ENCODE measurements at places on chromosomes 2 and 18. TPM values are rescaled to one million over a fixed set of nuclear protein-coding genes. Genes with fewer than 3 reads are reported as not detected.

Gene ANKRD62
- 0.27 TPM for total RNA-seq

Gene FLACC1
- total RNA-seq = 6.8 TPM

- no peak for DNase-seq
Observed at GRCh38 chr2:163644238-163644637, 91.6 kb downstream of the FIGN start.

- DNase-seq = no peak
Observed at GRCh38 chr2:84459944-84460429, 907 bp upstream of the SUCLG1 start.

GRCh38 chr18:7577706-7578105, 10.6 kb downstream of the PTPRM start:
- DNase-seq = no peak

DNA sequence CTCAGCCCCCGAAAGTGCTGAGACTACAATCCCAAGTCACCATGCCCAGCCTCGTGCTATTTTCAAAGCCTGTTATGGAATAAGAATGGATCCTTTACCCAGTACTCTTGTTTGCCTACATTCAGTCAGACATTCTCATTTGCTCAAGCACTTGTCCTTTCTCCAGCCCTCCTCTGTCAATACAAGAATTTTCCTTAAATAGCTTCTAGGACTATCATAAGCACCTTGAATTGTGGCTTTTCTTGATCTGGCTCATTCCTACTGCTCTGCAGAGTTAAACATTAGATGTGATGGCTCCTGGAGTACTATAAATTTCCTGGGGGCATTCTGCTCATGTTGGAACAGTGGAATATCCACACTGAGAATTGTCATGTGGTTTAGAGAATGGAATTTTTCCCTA, 506.1 kb downstream of the ARHGAP15 start:
- no peak for DNase-seq

- DNase-seq = no peak
Observed at GRCh38 chr2:56287974-56288373, 104.2 kb downstream of the CCDC85A start.

GRCh38 chr2:166520604-166521003, 26.6 kb upstream of the SCN7A start:
- no peak for DNase-seq

- DNase-seq = no peak
Observed at GRCh38 chr18:67154979-67155378, 361.5 kb downstream of the DSEL start.

Gene LINC00305
- total RNA-seq = not detected

DNA sequence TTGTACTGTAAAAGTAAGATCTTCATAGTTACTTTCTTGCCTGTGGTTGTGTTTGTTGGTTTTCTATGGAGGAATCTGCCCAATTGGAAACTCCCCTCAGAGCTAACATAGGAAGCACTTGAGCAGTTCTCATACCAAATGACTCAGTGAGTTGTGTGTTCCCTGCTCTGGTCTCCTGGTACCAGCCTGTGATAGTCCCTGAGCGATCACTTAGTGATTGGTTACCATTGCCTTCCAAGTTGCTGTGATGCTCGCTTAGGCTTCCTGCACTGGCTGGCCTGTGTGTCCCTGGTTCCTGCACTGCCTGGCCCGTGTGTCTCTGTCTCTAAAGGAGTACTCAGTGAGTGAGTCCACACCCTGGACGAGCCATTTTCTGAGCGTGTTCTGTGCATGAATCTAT, 133.0 kb downstream of the MAP4K4 start:
- no peak for DNase-seq

DNA sequence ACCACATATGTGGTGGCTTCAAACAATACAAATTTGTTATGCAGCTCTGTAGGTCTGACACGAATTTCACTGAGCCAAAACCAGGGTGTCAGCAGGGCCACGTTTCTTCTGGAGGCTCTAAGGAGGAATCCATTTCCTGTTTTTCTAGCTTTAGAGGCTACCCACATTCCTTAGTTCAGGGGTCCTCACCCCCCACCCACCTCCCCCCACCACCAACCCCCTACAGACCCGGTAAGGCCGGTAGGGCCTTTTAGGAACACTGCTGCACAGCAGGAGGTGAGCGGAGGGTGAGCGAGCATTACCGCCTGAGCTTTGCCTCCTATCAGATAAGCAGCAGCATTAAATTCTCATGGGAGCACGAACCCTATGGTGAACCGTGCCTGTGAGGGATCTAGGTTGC, 10.6 kb upstream of the SLC39A10 start:
- no peak for DNase-seq

Gene CD302
- 100 TPM for total RNA-seq

GRCh38 chr2:118609138-118609537, 238.3 kb downstream of the EN1 start:
- no peak for DNase-seq

DNA sequence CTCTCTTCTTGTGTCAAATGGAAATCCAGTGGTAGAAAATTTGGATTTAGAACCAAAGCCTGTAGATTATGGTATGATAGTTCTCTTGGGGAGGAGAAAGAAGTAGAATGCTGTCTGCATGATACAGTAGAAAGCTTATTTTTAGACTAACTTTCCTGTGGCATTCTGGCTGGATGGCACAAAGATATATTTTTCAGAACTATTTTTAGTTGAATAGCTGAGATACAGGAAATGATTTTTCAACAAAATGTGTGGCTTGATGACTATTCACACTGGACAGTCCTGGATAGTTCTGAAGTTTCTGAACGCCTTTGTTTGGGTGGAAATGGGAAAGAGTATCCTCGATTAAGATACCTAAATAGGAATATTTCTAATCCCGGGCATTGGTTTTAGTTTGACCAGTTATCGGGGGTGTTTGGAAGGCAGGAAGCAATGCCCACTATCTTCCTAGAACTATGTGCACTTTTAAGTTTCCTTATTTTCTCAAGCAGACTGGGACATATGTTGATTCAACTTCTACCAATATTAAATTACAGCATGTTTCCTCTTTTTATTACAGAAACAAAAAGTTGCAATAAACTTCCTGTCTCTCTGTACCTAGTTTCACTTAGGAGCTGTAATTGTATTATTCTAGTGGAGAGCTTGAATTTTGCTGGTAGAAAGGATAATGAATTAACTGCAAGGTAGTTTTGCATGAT, 32.1 kb downstream of the GDF7 start:
- no peak for DNase-seq

GRCh38 chr18:77098538-77099174, 33.9 kb downstream of the MBP start:
- DNase-seq = no peak

DNA sequence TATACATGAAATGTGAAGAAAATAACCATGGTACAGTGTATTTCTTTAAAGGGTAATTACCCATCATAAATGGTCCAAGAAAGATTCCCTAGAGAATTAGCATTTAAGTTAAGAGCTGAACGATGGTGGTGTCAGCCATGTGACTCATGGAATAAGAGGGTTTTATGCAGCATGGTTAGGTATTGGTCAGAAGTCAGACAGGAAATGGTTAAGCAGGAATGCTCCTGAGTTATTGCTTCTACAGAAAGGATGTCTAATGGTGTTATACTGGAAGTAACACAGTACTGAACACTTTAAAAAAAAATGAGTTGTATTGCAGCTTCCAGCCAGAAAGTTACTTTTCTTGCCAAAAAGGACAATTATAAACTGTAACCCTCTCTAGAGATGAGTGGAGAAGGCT, 72.7 kb upstream of the UBE2E3 start:
- DNase-seq = no peak

DNA sequence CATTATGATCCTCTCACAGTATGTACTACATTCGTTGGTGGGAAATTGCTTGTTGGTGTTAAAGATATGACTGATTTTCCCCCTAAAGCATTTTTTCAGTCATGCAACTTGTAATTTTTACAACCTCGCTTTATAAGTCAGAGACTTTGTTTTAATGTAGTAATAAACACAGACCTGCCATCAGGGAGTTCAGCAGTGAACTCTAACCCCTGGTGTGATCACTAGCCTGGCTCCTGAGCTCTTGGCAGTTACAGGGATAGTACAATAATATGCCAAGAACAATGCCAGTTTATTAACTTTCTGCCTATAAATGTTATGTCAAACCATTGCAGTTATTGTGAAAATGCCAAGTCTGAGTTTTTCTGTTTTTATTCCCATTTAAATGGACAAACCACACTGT, 93.8 kb downstream of the EDAR start:
- no peak for DNase-seq

Measured in lower lobe of right lung (tissue), 2 donors.